ENCODE measurements at places on chromosomes 3 and 15.

GRCh38 chr3:99232696-99233095 is 331.2 kb upstream of the DCBLD2 start:
- no peak for DNase-seq

GRCh38 chr3:128399221-128399915 is 67.3 kb downstream of the DNAJB8 start:
- no peak for DNase-seq

DNA sequence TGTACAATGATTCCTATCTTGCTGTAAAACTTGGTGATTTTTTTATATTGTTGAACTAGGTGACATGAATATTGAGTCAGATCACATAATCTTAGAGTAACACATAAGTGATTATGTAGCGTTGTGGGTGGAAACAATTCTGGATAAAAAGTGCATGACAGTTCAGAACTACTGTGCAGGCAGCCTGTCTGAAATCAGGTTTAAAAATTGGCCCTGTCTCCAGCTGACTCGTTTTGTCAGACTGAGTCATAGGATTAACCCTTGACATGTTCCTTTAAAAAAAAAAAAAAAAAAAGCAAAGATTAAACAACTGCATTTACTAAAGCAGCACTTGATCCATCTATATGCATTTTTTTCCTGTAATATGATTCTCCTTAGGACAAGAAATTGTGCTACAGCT is 160.0 kb upstream of the CGNL1 start:
- DNase-seq, result no peak

DNA sequence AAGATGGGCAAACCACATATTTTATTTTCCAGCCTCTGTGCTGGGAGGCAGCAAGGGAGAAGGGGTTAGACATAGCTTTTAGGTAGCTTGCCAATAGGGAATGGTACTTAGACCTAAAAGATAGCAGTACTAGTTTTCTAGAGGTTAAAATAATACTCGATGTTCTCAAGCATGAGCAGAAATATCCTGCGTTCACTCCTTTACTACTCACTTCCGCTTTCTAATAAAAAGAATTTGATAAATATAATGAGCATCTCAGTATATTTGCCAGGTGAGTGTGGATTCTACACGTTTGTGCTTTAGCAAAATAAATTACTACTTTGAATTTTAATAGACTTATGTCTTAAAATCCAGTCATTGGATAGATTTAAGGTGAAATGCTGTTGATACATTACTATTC is 39.4 kb upstream of the CD47 start:
- no peak for DNase-seq

GRCh38 chr3:145939431-145939830 is 221.6 kb downstream of the PLOD2 start:
- DNase-seq, result no peak

DNA sequence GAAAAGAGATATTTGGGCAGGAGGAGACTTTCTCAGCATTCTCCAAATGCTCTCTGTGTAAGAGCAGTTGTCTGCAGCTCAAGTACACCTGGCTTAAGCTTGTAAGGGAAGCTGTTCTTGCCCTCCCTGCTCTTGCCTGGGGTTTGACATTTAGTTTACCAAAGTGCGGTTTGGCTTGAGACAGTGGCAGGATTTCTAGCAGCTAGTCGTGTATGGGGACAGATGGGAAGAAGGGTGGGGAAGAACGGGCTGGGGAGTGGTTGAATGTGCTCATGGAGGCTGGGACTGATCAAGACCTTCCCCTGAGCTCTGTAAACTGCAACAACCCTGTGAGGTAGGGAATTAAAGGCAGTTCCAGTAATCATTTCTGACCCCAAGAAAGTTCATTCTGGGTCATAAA is 39.8 kb downstream of the SQOR start:
- no peak for DNase-seq

- DNase-seq, result no peak
Measured at GRCh38 chr3:15805756-15806266, 8.0 kb upstream of the ANKRD28 start.

- DNase-seq, result no peak
Measured at GRCh38 chr15:50055750-50056157, 63.3 kb downstream of the ATP8B4 start.

DNA sequence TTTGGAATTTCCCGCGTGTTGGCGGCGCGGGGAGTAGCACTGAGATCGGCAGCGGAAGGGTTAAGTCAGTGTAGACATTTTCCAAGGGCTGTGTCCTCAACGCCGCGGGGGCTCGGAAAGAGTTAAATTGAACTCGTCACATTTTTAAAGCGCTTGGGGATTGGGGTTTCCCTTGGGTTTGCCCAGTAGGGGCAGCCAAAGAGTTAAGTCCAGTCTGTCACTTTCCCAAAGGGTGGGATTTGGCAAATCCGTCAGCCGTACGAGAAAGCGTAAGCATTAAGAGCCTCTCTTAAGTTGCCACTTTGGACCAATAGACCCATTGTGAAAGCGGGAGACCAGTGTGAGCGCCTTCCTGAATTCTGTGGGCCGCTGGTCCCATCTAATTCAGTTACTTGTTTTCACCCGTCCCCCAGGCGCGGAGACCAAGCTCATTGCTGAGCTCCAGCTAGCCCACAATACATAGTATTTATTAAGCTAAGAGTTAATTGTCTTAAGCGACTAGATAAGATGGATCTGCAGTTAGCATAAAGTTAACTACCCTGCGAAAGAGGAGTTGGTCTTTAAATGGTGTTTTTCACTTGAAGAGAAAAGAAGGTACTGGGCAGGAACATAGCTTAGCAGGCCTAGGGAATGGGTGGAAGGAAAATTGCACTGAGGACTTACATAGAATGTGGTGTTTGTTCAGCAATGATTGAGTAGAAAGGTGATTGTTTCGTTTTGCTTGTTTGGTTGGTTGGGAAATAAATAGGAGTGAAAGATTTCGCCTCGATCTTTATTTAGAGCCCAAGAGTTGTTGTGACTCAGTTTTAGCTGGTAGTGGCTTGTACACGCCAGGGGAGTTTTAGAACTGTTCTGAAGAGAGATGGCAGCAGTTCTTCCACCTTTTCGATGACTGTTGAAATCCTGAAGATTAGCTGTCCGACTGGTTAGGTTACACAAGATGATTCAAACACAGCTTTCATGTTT is 932 bp downstream of the ARL8B start:
- DNase-seq, result no peak

- no peak for DNase-seq
Measured at GRCh38 chr15:69181424-69181823, 21.0 kb downstream of the GLCE start.

- DNase-seq, result no peak
Measured at GRCh38 chr3:38988955-38989354, 62.8 kb downstream of the SCN11A start.

- no peak for DNase-seq
Measured at GRCh38 chr3:108088697-108089096, 2.1 kb downstream of the CD47 start.

- no peak for DNase-seq
Measured at GRCh38 chr3:155330370-155330769, 36.9 kb upstream of the STRIT1 start.

GRCh38 chr3:113166357-113166718 is 45.0 kb upstream of the BOC start:
- DNase-seq, result no peak

DNA sequence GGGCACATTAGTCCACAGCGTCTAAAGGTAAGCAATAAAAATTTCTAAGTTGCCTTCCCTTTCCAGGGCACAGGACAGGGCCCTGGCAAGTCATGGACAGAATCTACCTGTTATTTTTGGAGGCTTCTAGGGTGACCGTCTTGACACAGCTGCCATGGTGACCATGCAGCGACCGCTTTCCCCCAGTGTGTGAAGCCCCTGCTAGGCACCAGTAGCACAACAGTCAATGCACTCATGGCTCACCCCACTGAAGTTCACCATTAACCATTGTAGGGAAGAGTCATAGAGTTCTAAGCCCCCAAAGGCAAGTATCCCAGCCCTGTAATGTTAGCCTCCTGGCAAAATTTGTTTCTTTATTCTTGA is 43.8 kb upstream of the SLCO2A1 start:
- DNase-seq, result no peak

DNA sequence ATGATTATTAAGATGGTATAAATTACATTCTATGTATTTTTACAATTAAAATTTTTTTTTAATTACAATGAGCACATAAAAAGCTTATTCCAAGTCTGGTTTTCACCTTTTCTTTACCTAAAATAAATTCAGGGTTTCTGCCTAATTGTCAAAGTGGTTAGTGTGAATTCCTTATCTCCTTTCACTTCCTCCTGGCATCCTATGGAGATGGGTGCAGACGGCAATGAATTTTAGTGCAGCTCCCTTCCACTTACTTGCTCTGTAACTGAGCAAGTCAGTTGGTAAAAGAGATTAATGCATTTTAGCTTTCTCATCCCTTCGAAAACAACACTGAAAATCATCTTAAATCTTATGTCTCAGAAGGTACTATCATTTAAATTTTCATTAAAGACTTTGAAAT is 13.1 kb downstream of the HDGFL3 start:
- DNase-seq, result no peak

GRCh38 chr3:64094713-64095079 is 71.4 kb upstream of the PSMD6 start:
- no peak for DNase-seq

DNA sequence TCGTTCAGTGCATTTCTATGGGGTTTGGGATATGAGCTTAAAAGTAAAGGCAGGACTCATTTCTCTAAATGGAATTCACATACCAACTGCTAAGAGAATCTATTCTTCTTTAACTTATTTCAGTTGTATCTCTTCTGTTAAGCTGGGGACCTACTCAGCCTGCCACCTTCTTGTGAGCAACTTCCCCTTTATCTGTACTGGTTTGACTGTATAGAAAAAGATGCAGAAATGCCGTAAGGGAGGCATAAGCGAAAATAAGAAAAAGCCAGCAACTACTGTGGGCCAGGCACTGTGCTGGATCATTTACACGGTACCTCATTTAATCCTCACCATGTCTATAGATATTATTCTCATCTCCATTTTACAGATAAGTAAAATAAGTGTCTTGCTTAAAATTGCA is 38.4 kb downstream of the RBMS3 start:
- DNase-seq, result no peak

DNA sequence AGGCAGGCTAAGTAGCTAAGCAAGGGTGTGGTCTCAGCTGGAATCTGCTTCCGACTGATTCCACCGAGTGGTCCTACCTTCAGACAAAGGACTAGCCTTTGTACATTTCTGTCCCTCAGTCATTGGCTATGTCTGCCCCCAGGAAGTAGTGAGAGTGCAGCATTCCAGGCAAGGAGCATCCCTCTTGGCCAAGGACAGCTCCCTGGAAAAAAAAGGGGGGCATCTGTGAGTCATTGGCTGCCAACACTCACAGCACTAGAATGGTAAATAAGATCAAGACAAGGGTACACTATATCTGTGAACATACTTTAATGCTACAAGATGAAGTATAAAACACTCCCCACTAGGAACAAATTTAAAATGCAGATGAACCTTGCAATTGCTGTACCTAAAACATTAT is 66.8 kb downstream of the STAC start:
- DNase-seq, result no peak
